Lower lobe of right lung (tissue), 2 donors: ENCODE measurements at places on chromosomes 5 and 9. TPM values are rescaled to one million over a fixed set of nuclear protein-coding genes. Genes with fewer than 3 reads are reported as not detected.

DNA sequence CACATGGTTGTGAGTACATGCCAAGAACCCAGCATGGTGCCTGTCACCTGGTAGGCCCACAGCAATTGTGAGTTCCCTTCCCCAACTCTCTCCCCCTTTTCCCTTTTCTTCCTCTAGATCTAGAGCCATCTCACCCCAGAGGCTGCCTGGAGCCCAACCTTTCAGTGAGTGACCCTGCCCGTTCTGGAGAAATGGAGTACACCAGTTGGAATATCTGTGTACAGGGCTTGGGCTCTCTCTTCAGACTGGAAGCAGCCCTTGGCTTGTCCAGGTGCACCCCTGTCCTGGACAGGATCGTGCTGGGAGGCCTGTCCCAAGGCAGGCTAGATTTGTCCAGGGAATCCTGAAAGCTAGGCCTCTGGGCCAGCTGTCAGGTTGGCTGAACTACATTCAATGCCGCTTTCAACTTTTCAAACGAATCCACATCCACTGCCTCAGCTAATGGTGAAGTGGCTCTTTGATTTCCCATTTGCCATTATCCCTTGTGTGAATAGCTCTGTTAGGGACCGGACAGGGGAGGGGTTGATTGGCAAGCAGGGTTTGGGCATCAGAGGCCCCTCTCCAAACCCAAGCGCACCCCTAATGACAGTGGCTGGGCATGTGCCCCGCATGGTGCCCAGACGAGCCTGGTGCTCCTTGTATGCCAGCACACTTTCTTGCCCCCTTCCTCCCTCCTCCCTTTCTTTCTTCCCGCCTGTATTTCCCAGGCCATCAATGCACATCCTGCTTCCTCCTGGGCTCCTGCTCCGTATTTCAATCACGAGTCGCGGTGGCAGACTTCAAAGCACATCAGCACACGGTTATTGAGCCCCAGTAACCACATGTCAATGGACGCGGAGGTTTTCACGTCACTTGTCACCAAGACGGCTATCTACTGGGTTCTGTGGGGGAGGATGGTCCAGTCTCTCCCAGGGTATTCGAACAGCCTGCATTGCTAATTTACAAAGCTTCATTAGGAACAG is 211.2 kb downstream of the DAB2IP start:
- H3K27me3 ChIP-seq, result no peaks in the 10 kb centered on the region
- DNase-seq, result no peak
- H3K27ac ChIP-seq, result no peak overlapping the region

DNA sequence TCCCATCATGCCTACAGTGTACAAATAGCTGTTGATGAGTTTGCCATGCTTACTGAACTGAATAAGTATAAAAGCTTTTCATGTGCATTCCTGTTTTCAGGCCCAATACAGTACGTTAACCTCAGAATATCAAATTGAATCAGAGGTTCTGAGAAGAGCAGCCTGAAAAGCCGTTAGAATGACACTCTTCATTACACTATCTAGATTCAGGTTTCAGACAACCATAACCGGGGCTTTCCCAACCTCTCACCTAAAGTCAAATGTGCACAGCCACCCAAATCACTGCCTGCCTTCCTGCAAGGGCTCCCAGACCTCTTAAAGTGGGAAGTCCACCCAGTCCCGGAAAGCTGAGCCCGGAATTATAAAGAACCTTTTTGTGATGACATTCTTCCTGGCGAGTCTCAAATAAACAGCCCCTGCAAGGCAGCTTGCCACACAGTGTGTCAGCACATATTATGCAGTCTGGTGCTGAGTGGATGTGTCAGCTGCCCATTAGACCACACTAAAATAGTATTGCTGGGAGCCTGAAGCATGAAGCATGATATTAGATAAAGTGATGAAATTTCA is 245.8 kb downstream of the TLE4 start:
- H3K4me3 ChIP-seq, result no peak overlapping the region
- no peak overlapping the region for H3K27ac ChIP-seq
- H3K27me3 ChIP-seq, result no peaks in the 10 kb centered on the region
- no peaks in the 10 kb centered on the region for H3K4me1 ChIP-seq
- no peak for DNase-seq
- H3K36me3 ChIP-seq, result no peaks in the 10 kb centered on the region

Gene KIF24
- total RNA-seq, result 1.4 TPM

- H3K27me3 ChIP-seq, result no peaks in the 10 kb centered on the region
- H3K27ac ChIP-seq, result no peak overlapping the region
- H3K36me3 ChIP-seq, result no peaks in the 10 kb centered on the region
- no peak for DNase-seq
Observed at GRCh38 chr9:97176206-97176605, 131.3 kb upstream of the CCDC180 start.

GRCh38 chr9:123069010-123069481 is 35.6 kb downstream of the GPR21 start:
- H3K27me3 ChIP-seq, result no peaks in the 10 kb centered on the region
- H3K36me3 ChIP-seq, result peaks cover 85% of the 10 kb centered on the region
- H3K27ac ChIP-seq, result no peak overlapping the region
- no peak overlapping the region for H3K4me3 ChIP-seq

GRCh38 chr9:119009249-119009648 is 360.0 kb downstream of the BRINP1 start:
- no peak overlapping the region for H3K27ac ChIP-seq
- no peak overlapping the region for H3K4me3 ChIP-seq
- no peaks in the 10 kb centered on the region for H3K27me3 ChIP-seq
- no peaks in the 10 kb centered on the region for H3K36me3 ChIP-seq
- no peak for DNase-seq

DNA sequence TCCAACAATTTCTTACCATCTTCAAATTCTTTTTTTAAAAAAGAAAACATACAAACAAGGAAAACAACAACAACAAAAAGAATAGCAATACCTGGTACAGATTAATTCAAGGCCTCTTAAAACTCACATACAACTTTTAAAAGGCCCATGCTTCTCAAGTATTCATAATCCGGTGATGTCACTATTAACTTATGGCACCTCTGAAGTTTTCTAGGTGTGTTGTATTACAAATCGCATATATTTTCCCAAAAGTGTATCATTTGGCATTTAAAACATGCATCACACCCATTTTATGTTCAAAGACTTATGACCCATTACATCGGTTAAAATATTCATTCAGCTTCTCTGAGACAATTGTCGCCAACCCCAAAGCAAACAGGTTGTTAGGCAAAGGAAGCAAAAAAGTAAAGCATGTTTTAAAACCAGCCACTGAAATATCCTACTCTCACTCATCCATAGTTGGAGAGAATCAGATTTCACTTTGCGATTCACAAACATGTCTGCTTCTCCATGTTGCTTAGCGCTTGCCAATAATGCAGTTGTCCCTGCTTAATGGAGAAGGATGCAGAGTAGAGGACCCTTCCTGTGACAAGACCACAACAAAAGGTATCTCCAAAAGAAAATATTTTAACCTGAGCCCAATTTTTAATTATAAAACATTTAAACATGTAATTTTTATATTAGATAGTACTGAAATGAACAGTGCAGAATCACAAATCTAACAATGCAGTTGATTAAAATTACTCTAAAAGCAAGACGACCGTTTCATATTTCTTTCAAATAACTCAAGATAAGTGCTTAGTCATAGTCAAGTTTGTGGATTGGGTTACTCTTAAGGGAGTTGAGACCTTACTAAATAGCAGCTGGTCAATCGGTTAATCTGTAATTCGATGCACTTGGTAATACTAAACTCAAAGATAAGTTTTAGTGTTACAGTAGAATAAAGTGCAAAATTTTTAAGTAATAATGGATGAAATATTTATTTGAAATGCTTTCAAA is 1.6 kb downstream of the SKP1 start:
- H3K27ac ChIP-seq, result peak overlapping the region; percentile 100
- peak overlapping the region; percentile 83 for H3K4me3 ChIP-seq
- DNase-seq, result no peak
- no peaks in the 10 kb centered on the region for H3K27me3 ChIP-seq
- H3K36me3 ChIP-seq, result peaks cover 36% of the 10 kb centered on the region
- peaks cover 35% of the 10 kb centered on the region for H3K4me1 ChIP-seq

GRCh38 chr5:56055287-56055686 is 60.5 kb upstream of the IL6ST start:
- no peaks in the 10 kb centered on the region for H3K27me3 ChIP-seq
- H3K4me3 ChIP-seq, result no peak overlapping the region
- H3K4me1 ChIP-seq, result peaks cover 27% of the 10 kb centered on the region
- DNase-seq, result no peak
- H3K36me3 ChIP-seq, result no peaks in the 10 kb centered on the region
- H3K27ac ChIP-seq, result no peak overlapping the region

DNA sequence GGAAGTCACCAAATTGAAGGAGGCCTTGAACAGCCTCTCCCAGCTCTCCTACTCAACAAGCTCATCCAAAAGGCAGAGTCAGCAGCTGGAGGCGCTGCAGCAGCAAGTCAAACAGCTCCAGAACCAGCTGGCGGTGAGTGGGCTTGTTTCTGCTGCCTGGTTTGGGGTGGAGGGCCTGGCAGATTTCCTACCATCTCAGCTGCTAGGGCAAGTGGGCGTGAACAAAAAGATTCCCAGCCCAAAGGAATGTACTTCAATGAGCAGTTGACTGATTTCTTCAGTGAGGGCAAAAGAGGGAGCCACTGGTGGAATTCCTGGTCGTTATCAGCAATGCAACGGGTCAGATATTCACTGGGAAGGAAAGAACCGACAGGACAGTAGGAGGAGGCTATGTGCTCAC is 12.6 kb upstream of the TTC23L start:
- H3K27me3 ChIP-seq, result no peaks in the 10 kb centered on the region
- no peak for DNase-seq
- no peak overlapping the region for H3K27ac ChIP-seq
- H3K4me1 ChIP-seq, result no peaks in the 10 kb centered on the region
- H3K4me3 ChIP-seq, result no peak overlapping the region

Gene TSPAN17
- total RNA-seq, result 32.3 TPM

DNA sequence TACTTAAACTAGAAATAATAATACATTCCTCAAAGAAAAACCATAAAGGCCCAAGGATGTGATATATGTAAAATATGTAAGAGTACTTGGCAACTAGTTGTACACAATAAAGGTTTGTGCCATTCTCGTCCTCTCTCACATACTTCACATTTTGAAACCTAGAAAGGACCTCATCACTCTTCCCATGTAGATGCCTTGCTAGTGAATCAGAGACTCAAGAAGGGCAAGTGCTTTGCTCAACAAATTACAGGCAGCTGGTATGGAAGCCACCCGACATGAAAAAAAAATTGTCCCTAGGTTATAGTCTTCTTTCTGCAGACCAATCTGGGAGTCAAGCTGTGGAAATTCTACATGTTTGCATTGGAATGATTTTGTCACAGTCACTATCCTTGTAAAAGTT is 31.7 kb downstream of the ADRB2 start:
- H3K36me3 ChIP-seq, result no peaks in the 10 kb centered on the region
- no peaks in the 10 kb centered on the region for H3K27me3 ChIP-seq
- H3K27ac ChIP-seq, result peak overlapping the region; percentile 43
- peaks cover 46% of the 10 kb centered on the region for H3K4me1 ChIP-seq

Gene MYMK
- not detected for total RNA-seq
